ENCODE measurements at places on chromosomes 13 and 19. TPM values are rescaled to one million over a fixed set of nuclear protein-coding genes. Genes with fewer than 3 reads are reported as not detected.

DNA sequence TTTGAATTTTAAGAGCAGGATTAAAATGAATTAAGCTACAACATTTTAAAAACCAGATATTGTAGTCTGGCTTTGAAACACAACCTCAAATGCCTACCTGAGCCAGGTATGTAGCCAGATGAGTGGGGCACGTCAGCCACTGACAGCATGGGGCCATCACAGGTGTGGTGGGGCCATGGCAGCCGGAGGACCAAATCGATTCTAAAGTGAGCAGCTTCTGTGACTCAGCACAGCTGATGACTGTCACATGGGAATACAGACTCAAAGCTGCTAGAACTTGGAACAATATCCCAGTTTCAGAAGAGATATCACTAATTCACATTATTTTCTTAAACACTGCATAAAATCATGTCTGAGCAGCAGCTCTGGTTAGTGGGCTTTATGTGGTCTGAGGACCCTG lies 52.8 kb downstream of the SERP2 start:
- peak; percentile 24 for DNase-seq

DNA sequence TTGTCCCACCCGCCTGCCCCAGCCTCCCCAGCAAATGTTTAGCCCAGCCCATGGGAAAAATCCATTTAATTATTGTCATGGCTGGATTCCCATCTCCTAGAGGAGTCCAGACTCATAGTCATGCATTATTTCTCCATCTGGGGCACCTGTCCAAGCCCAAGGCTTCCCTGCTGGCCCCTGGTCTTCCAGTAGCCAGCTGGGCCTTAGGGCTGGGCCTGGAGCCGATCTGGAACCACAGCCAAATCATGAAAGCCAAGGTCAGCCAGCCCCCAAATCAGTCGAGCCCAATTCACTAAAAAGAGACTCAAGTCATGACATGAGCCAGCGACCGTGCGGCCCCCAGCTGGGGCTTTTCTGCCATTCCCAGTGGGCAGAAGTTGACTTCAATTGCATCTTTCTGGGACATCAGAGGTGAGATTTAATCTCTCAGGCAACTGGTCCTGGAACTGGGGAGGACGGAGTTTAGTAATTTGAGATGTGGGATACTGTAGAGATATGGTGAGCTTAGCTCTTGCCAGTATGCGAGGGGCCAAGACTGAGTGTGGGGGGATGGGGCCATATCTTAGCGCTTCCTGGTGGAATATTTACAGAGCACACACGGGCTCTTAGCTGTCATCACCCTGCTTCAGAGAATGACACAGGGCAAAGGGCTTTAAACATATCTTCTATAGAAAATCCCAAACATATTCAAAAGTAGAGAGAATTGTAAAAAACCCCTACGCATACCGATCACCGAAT lies 9.4 kb upstream of the PGLYRP2 start:
- no peak for DNase-seq

GRCh38 chr19:9848762-9849161 lies 13.6 kb downstream of the PIN1 start:
- DNase-seq = no peak

DNA sequence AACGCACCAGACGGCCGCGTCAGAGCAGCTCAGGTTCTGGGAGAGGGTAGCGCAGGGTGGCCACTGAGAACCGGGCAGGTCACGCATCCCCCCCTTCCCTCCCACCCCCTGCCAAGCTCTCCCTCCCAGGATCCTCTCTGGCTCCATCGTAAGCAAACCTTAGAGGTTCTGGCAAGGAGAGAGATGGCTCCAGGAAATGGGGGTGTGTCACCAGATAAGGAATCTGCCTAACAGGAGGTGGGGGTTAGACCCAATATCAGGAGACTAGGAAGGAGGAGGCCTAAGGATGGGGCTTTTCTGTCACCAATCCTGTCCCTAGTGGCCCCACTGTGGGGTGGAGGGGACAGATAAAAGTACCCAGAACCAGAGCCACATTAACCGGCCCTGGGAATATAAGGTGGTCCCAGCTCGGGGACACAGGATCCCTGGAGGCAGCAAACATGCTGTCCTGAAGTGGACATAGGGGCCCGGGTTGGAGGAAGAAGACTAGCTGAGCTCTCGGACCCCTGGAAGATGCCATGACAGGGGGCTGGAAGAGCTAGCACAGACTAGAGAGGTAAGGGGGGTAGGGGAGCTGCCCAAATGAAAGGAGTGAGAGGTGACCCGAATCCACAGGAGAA lies 1.9 kb downstream of the PPP1R12C start:
- DNase-seq = no peak

DNA sequence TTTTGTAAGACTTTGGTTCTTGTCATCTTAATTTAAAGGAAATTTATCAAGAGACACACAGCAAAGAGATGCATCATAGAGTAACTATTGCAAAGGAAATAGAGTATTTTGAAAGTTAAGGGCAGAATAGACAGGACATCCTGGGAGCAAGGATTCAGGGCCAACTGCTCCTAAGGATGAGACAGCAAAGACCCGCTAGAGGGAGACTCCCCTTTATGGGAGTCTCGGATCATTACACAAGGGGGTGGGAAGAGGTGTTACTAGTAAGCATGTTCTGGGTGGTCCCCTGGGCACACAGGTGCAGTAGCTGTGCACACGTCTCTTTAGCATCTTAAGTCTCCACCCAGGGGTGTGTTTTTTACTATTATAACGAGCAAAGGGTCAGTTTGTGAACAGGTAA lies 9.6 kb downstream of the ZSCAN5C start:
- DNase-seq = no peak

- peak; percentile 75 for DNase-seq
Measured at GRCh38 chr13:96229356-96229755, 139.4 kb downstream of the HS6ST3 start.

DNA sequence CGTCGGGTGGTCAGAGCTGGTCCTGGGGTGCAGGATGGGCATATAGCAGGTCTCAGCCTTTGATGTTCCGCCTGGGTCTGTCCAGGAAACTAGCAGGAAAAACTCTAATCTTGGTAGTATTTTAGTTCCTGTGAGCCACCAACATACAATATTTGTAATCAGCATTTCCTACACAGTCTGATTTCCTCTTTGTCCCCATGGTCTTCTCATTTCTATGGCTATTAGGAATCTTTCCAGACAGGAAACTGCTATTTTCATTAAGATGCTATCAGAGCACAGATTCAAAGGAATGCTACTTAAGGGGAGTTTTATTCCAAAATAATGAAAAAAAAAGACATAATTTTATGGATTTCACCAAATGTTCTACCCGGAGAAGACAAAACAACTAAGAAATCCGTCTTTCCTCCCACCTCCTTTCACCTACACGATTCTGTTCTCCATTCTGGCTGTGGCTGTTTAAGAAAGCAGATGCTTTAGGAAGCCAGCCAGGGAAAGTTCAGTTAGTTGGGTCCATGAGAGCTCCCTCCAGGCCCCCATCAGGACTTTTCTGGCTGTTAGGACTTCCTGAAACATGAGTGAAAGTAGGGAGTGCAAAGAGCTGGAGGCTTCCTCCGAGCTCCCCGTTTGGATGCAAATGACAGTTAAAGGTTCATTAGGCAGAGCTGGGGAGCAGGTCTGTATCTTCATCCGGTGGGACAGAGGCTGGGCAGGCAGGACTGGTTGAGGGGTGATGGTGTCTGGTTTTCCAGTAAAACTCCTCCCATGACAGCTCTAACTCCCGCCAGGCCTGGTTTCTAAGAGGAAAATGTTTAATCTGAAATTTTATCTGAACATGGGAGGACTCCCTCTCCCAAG lies 36.3 kb downstream of the SHISA2 start:
- DNase-seq = no peak

DNA sequence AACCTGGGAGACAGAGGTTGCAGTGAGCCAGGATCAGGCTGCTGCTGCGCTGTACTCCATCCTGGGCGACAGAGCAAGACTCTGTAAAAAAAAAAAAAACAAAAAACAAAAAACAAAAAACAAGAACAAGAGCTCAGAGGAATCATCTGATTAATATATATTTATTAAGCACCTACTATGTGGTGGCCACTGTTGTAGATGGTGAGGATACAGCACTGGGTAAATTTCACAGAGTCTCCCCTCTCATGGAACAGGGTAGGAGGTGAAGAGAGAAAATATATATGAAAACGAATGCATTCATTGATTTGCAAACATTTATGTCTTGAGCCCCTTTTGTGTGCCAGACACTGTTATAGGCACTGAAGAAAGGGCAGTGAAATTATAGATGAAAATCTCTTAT lies 5.9 kb upstream of the SERTAD1 start:
- no peak for DNase-seq

DNA sequence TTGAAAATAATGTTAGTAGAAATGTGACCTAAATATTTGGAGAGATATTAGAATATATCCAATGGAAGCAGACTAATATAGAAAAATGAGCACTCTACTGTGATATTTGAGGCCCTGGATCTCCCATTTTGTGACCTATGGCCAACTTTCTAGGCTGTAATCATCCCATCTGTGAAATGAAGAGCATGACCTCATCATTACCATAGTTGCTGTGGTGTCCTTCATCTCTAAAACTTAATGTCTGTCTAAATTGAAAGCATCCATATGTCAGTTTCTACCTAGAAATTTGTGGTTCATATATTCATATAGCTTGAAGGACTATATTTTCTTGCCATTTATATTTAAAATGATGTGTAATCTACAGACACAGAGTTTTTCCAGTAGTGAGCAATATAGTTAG lies 41.6 kb downstream of the PAN3 start:
- no peak for DNase-seq

- DNase-seq = no peak
Measured at GRCh38 chr19:22526661-22527272, 104.6 kb upstream of the ZNF98 start.

- DNase-seq = peak; percentile 81
Measured at GRCh38 chr13:33016414-33017322, at the start of gene KL. TSS of gene KL (plus strand) at chr13:33016423. CDS start at chr13:33016441, 18 bp downstream.

- DNase-seq = peak; percentile 99
Measured at GRCh38 chr19:46697204-46697960, 19.5 kb downstream of the PRKD2 start.

GRCh38 chr19:43773725-43774102 lies 7.1 kb downstream of the KCNN4 start:
- DNase-seq = no peak

GRCh38 chr13:99496184-99497142 lies 4.8 kb upstream of the TM9SF2 start:
- no peak for DNase-seq

- DNase-seq = peak; percentile 38
Measured at GRCh38 chr13:111659219-111659775, 338.9 kb downstream of the TEX29 start.

- peak; percentile 96 for DNase-seq
Measured at GRCh38 chr19:17766543-17767131, 15.4 kb downstream of the FCHO1 start.

- peak; percentile 56 for DNase-seq
Measured at GRCh38 chr13:101624210-101624922, 171.9 kb downstream of the ITGBL1 start.

- DNase-seq = peak; percentile 58
Measured at GRCh38 chr13:52847682-52848432, 583 bp downstream of the PCDH8 start.

GRCh38 chr13:103174966-103175365 lies 108.7 kb upstream of the SLC10A2 start:
- DNase-seq = no peak

GRCh38 chr19:43524922-43525835 lies 1.8 kb downstream of the ETHE1 start:
- DNase-seq = peak; percentile 79

GRCh38 chr19:1237754-1238368 lies at the start of gene CBARP:
TSS of gene CBARP (minus strand) at chr19:1238005. CDS start at chr19:1236100, 1,905 bp downstream.
- DNase-seq = peak; percentile 83

- no peak for DNase-seq
Measured at GRCh38 chr13:84191139-84191538, 308.9 kb upstream of the SLITRK1 start.

- DNase-seq = no peak
Measured at GRCh38 chr13:51330791-51331190, 8.7 kb upstream of the SERPINE3 start.

- DNase-seq = no peak
Measured at GRCh38 chr13:81139987-81140386, 799.1 kb upstream of the SPRY2 start.

GRCh38 chr19:5170329-5170745 lies 170.3 kb downstream of the PTPRS start:
- peak; percentile 87 for DNase-seq

GRCh38 chr19:6868351-6868750 lies 19.0 kb upstream of the ADGRE1 start:
- no peak for DNase-seq

DNA sequence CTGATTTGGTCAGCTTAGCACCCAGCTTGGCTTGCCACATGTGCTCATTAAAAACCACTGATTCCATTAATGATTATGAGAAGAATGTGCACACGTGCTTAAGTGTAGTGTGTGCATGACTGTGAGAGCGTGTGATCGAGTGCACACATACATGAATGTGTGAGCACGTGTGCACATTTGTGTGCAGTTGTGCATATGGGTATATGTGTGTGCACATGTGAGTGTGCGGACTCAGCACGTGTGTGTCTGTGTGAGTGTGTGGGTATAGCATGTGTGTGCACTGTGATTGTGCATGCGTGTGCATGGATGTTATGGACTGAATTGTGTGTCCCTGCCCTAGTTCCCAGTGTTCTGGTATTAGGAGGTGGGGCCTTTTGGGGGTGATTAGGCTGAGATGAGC lies 202.1 kb upstream of the ZNF536 start:
- DNase-seq = no peak

- DNase-seq = no peak
Measured at GRCh38 chr13:53159431-53159830, 130.8 kb downstream of the OLFM4 start.

DNA sequence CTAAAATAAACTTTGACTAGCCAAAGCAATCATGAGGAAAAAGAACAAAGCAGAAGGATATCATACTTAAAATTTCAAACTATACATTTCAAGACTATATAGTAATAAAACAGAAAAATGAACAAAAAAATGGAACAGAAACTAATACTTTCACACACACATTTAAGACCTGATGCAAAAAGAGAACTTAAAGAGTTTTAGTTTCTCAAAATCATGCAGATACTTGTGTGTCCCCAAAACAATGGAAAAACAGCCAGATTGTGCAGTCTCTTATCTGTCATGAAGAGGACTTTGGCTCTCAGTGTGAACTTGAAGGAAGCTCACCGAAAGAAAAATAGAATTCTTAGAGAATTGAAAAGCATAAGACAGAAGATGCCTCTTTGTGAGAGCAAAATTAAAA lies 16.1 kb downstream of the ZNF506 start:
- no peak for DNase-seq

- DNase-seq = no peak
Measured at GRCh38 chr13:42547612-42548011, 26.3 kb upstream of the TNFSF11 start.

Gene F7
- 6.4 TPM for total RNA-seq

Gene UHRF1
- total RNA-seq = 58.4 TPM

Gene PPFIA3
- 6.1 TPM for total RNA-seq

Gene KLK13
- total RNA-seq = 0.90 TPM

Gene POSTN
- total RNA-seq = 1.4 TPM

Gene WASF3
- total RNA-seq = 38.0 TPM

Gene NLRP11
- not detected for total RNA-seq

Gene CEACAM1
- total RNA-seq = 1.4 TPM

Gene CASP14
- total RNA-seq = not detected

Gene ZNF211
- total RNA-seq = 13.3 TPM

Gene SH2D3A
- 16.4 TPM for total RNA-seq

Data from endodermal cell (in vitro differentiated cells).